ENCODE measurements at places on chromosomes 3 and 15.

DNA sequence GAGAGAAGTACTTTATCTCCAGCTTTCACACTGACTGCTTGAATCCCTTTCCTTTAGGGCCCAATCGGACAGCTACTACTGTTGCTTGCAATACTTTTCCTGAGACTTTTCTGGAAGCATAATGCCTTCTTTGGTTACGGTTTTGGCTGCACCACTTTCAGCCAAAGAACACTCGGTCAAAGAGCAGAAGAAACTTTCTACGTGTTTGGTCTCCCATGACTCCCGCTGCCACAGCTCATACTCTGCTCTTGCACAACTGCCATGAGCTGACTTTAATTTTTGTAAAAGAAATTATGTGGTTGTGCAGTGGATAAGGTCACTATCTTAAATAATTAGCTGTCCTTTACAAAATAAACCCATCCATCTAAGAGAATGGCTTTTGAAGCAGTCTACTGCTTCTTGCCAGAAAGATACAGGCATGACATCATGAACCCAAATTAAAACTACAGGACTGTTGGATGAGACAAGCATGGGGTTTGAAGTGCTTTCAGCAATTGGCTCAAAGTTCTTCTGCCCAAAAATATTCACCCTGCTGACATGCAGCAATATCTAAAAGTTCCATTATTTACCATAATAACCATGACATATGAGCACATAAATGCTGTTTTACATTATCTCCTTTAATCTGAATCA lies 42.0 kb downstream of the PROS1 start:
- no peak for DNase-seq

DNA sequence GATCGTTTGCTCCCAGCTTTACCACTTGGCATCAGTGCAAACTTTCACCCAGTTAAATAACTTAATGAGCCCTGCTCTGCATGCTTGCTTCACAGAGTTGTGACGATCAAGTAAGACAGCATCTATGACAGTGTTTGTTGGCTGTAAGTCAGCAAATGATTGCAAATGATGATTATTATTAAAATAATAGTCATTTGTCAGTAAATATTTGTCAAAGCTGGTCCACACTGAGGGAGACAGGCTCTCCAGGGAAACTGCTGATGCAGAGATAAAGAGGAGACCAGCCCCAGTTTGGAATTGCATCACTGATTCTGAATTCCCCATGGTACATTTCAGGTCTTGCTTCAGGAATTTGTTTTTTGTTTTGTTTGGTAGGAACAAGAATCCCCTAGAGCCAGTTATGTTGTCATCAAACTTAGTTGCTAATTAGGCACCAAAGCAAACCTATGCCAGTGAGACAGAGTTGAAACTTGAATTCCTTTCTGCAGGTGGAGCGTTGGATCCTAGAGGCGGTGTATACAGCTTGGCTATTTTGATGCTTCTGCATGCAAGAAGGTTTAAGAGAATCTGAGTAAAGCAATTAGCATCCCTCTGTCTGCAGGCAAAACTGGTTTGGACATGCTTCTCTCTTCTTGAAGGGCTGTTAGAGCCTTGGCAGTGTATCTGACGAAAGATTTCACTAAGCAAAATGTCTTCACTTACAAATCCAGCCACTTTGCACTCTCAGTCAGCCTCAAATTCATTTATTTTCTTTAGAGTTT lies 338.6 kb upstream of the TPRG1 start:
- DNase-seq = no peak

GRCh38 chr3:188453431-188454384 lies 299.8 kb downstream of the LPP start:
- no peak for DNase-seq

- DNase-seq = no peak
Measured at GRCh38 chr3:33099701-33100100, 2.8 kb upstream of the GLB1 start.

All from Daoy (cell line).